ENCODE measurements at places on chromosomes 5 and 9.

GRCh38 chr9:89425024-89425805 is 72.7 kb downstream of the SEMA4D start:
- no peak for DNase-seq

GRCh38 chr9:88949961-88950340 is 41.3 kb upstream of the S1PR3 start:
- DNase-seq: no peak

- DNase-seq: no peak
Observed at GRCh38 chr9:94824913-94825610, 98.6 kb downstream of the AOPEP start.

DNA sequence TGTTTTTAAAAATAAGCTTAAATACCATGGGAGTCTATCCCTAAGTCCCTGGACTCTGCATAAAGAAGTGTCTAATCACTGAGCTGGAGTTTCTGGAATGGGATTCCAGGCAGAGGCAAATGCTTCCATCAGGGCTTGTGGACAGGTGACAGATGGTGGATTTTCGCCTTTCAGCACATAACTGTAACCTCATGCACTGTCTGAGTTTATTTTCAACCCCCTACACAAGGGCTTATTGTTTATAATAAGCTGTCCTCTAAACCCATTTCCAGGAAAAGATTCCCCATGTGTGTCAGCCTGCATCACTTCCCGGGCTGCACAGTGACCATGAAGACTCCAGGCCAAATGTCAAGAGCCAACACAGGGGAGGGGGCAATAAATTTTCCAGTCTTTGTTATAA is 264.0 kb downstream of the PIK3R1 start:
- no peak for DNase-seq

- no peak for DNase-seq
Observed at GRCh38 chr5:167245868-167246267, 1045.6 kb upstream of the WWC1 start.

GRCh38 chr9:98264516-98264915 is 9.1 kb upstream of the TBC1D2 start:
- no peak for DNase-seq

DNA sequence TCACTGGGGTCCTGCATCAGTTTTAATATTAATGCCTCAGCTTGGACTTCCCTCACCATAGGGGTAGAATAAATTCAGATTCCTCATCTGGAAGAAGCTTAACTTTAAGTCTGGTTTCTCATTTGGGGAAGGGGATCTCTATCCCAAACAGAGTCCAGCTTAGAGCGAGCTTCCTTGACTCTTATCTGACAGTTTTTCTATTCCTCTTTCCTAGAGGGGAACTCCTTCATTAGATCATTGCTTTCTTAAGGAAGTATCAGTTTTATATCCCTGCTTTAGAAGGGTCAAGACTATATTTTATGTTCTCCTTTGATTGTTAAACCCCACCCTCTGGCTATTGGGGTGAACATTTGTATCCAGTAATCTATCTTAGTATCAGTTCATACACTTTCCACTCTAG is 24.2 kb upstream of the CDC42SE2 start:
- no peak for DNase-seq

DNA sequence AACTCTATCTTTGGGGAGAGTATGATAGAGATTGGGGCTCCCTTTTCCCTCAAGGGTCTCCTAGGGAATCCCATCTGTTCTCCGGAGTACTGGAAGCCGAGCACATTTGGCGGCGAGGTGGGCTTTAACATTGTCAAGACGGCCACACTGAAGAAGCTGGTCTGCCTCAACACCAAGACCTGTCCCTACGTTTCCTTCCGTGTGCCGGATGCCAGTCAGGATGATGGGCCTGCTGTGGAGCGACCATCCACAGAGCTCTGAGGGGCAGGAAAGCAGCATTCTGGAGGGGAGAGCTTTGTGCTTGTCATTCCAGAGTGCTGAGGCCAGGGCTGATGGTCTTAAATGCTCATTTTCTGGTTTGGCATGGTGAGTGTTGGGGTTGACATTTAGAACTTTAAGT is 21.5 kb downstream of the PTGS1 start:
- DNase-seq: no peak
